ENCODE measurements at places on chromosomes 1 and 21.

GRCh38 chr1:47257224-47257623, 25.2 kb upstream of the TAL1 start:
- ATAC-seq: no peak

DNA sequence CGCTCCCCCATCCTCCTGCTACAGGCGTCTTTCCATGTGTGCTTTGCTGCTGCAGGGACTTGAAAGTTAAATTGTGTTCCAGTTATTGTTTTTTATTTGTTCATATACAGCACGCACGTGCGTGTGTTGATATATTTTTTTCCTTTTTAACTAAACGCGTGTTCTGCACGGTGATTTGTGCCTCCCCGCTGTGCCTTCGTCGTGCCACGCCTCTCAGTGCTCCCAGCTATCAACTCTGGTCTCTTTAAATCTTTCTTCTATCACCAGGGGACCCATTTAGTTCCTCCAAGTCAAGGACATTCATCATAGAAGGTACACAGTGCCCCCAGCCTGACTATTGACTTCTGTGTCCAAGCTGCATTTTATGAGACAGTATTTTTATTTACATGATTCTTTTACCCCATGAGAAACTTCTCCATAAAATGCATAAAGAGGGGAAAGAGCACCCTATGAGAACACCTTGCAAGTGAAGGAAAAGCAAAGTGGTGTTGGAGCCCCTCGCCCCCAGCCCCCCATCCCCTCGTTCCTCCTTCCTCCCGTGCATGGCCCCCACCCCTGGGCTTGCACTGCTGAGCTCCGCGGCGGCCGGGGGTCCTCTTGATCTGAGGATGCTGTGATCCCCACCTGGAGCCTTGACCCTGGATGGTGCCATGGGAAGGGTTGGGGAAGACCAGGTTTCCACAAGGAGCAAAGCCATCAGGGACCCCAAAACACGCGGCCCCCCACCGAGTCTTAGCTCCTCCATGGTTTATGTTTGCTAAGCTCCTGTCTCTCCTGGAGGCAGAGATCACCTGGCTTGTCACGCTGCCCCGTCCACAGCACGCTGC, 45.5 kb downstream of the KCNAB2 start:
- no peak for ATAC-seq

DNA sequence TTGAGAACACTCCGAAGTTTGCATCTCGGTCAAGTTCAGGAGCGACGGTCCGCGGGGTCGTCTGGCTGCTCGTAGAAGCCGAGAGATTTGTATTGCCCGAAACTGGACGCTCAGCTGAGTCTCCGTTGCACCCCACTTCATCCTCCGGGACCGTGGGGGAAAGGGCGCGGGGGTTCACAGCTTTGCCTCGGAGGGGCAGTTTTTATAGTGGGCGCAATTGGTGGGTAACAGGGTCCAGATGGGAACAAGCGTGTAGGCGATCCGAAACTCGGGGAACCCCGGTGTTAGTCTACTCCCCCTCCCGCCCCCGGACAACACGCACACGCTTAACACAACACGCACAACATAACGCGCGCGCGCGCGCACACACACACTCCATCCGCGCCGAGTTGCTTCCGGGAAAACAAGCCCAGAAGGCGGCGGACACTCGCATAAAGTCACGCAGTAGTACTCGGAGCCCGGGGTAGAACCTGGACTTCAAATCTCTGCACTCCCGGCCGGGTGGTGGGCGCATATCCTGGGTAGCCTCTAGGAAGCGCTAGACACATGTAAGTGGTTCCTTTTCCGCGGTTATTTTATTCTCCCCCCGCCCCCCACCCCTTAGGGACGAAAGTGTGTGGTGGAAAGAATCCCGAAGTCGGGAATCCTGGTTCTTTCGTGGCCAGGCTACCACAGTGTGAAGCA, 1.1 kb upstream of the JUN start:
- peak; percentile 6 for ATAC-seq

DNA sequence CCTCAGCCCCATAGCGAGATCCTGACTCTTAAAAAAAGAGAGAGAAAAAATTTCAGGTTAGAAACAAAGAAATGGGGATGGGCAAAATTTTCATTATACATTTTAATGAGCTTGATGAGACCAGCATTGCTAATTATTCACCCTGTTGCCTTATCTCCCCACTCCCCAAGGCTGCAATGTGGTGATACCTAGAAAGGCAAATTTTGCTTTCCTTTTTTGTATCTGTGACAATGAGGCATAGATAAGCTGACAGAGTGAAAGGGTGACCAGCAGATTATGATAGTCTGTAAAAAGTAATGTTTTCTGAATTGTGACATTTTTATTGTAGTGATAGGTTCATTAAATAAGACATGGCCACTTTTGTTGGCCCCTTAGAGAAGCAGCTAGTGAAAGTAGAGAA, 12.9 kb downstream of the SRRM1 start:
- ATAC-seq: no peak

GRCh38 chr1:205576805-205577761, 54.7 kb downstream of the ELK4 start:
- ATAC-seq: no peak

DNA sequence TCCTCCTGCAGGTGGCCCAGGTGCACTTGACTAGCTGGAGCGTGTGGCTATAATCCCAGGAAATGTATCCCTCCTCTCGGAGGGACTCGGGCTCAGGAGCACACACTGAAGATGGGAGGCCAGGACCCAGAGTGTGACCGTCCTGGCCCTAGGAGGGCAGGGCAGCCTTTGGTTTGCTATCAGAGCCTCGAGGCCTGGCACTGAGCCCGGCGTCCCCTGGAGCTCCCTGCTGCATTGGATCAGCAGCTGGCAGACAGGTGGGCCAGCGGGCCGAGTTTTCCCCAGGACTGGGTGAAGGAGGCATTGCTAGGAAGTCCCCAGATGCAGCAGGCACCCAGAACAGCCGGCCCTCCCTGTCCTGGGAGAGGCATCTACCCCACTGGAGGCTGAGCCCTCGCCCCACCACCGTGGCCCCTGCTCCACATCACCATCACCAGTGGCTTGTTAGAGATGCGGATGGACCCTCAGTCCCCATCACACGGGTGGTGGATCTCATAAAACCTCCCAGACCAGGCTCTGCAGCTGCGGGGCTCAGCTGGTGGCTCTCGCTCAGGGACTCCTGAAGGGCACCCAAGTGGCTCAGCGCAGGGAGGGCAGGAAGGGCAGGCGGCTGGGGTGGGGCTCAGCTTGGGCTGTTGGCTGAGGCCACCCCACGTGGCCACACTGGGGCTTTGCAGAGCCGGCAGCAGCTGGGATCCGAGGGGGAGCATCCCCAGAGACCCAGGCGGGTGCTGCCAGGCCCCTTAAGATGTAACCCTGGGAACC, 32.7 kb upstream of the POFUT2 start:
- no peak for ATAC-seq

- ATAC-seq: no peak
Observed at GRCh38 chr1:228351850-228352249, 54.8 kb downstream of the TRIM11 start.

GRCh38 chr1:240020871-240021270, 70.8 kb upstream of the FMN2 start:
- ATAC-seq: no peak

DNA sequence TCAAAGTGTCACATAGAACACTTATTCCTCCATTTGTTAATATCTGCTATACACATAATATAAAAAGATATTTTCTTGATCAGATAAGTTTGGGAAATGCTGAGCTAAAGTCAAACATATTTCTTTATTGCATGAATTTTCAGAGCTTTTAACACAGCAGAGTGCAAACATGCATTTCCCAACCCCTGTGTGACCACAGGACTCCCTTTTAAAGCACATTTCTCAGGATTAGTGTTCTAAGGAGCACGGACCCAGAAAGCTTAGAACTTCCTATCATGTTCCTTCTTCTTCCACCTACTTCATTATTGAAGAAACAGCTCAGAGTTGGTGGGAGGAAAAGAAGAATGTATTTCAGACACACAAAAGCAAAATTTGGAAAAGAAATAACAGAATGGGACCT, 109.1 kb upstream of the CDC42BPA start:
- ATAC-seq: no peak

- ATAC-seq: no peak
Observed at GRCh38 chr1:246111570-246111969, 395.5 kb downstream of the SMYD3 start.

- ATAC-seq: no peak
Observed at GRCh38 chr1:48058135-48059025, 61.2 kb upstream of the TRABD2B start.

GRCh38 chr1:171142416-171143385, 42.4 kb upstream of the FMO2 start:
- ATAC-seq: no peak

DNA sequence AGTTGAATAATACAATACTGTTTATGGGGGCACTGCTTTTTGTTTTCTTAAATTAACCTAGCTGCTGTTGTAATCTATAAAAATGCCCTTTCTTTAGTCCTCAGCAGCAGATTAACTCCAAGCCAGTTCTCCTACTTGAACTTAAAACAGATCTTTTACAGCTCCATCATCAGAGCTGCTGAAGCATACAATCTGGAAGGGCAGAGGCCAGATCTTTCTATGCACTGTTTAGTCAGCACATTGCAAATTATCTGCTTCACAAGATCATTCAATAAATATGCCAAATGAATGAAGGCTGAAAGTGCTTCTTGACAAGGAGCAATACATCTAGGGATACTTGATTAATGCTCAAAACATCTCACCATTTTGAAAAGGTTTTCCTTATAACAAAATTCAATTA, 115.8 kb downstream of the PLPPR5 start:
- no peak for ATAC-seq

- ATAC-seq: no peak
Observed at GRCh38 chr1:206646504-206646903, 11.2 kb downstream of the DYRK3 start.

- peak; percentile 51 for ATAC-seq
Observed at GRCh38 chr1:234665975-234666605, 56.1 kb upstream of the IRF2BP2 start.

DNA sequence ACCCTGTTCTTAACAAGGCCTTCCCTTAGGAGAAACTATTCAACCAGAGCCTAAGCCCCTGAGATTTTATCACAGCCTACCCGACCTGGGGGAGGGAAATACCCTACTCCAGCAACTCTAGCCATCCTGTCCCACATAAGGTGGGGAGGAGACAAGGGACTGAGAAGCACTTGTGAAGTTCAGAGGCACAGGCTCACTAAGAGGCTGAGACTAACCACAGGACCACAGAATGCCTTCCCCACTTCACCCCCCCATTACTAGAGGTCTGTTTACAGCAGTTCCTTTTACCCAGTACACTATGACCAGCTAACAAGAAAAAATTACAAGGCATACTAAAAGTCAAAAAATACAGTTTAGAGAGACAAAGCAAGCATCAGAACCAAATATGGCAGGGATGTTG, 86.8 kb downstream of the TEX35 start:
- ATAC-seq: no peak

DNA sequence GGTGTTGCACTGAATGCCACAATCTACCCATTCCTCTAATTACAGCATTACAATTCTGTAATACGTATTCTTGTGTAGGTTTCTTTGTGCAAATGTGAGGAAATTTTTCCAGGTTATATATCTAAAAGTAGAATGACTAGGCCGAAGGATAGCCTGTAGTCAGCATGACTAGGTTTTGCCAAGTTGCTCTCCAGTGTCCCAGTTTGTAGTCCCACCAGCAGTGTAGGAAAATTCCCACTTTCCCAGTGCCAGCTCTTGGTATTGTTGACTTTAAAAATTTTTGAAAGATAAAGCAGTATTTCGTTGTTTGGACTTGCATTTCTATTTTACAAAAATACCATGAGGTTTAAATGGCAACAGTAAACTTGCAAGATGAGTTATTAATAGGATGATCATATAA, 3.0 kb downstream of the PARK7 start:
- no peak for ATAC-seq

DNA sequence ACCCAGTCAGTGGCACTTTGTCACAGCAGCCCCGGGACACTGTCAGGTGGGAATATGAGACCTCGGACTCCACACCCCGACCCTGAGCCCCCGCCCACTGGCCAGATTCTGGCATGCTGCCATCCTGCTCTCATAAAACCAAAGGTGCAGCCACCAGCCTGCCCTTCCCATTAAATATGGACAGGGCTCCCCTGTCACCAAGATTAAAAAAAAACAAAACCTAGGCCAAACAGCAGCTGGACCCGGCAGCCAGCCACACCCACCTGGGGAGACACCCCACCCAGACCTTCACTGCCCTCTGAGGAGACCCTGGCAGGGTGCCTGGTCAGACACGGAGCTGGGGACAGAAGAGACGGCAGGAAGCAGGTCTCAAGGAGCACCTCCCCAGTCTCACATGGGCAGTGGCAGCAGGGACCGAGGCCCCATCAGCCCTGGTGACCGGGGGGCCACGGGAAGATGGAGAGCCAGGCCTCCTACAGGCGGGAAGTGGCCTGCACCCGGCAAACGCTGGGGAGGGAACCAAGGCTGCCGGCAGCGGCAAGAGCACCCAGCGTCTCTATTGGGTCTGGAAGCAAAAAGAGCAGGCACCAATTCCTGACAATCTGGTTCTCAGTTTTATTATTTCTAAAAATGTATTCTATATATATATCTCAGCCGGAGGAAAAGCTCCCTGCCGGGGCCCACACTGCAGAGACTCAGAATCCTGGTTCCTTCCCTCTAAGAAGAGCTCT, 61.9 kb downstream of the ACOT7 start:
- ATAC-seq: no peak

GRCh38 chr1:117964290-117965038, 34.9 kb downstream of the WDR3 start:
- peak; percentile 26 for ATAC-seq

GRCh38 chr1:22461678-22462527, 10.3 kb downstream of the ZBTB40 start:
- no peak for ATAC-seq

DNA sequence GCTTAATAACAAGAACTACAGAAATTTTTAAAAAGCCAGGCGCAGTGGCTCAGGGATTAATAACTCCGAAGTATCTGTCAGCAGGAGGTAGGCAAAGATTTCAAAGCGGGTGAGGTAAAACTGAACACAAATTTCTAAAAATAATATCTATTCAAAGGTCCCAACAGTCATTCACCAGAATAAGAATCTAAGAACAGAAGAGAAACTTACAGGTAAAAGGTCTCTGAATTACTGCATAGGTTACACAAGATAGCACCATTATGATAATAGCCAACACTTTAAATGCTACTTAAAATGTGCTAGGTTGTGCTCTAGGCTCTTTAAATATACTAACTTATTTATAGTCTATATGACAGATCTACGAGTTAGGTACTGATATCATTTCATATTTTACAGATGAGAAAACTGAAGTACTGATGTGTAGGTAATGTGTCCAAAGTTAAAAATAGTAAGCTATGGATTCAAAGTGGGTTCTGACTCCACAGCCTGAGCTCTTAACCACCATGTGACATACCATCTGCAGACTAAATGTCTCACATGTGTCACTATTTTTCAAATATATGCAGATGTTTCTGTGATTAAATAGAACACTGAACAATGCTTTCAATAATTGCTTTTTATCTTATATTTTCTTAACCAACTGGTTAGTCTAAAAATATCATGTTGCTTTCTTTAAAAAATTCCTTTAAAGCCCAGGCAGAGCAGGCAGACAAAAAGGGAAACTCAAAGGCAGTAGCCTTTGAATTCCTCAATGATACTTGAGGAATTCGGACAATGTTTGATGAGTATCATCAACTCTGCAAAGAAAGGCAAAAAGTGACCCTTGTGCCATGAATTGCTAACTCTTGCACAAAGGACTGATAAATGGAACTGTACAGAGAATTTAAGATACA, 80.5 kb upstream of the TTC39A start:
- no peak for ATAC-seq
